ENCODE measurements at places on chromosomes 5 and 9. TPM values are rescaled to one million over a fixed set of nuclear protein-coding genes. Genes with fewer than 3 reads are reported as not detected.

HAVCR2 gene
- total RNA-seq = 122 TPM

SLC45A2 gene
- total RNA-seq = not detected

DMXL1 gene
- 87.0 TPM for total RNA-seq

PTPRD gene
- total RNA-seq = 14.8 TPM

SHLD3 gene
- 2.1 TPM for total RNA-seq

QRFP gene
- total RNA-seq = not detected

MCIDAS gene
- not detected for total RNA-seq

TCF7 gene
- 0.98 TPM for total RNA-seq

ISL1 gene
- total RNA-seq = not detected

CDC14B gene
- 45.9 TPM for total RNA-seq

ASS1 gene
- total RNA-seq = 485 TPM

HINT2 gene
- 32.6 TPM for total RNA-seq

TMC1 gene
- total RNA-seq = not detected

TRIM7 gene
- total RNA-seq = 1.9 TPM

OR13C2 gene
- not detected for total RNA-seq

ADAMTS12 gene
- 23.3 TPM for total RNA-seq

All from subcutaneous adipose tissue (tissue), 4 donors.